Left kidney (tissue), 8 donors: ENCODE measurements at places on chromosomes 2 and 18.
A peak's percentile ranks its signal among the peaks of the same experiment; 100 is the strongest.

DNA sequence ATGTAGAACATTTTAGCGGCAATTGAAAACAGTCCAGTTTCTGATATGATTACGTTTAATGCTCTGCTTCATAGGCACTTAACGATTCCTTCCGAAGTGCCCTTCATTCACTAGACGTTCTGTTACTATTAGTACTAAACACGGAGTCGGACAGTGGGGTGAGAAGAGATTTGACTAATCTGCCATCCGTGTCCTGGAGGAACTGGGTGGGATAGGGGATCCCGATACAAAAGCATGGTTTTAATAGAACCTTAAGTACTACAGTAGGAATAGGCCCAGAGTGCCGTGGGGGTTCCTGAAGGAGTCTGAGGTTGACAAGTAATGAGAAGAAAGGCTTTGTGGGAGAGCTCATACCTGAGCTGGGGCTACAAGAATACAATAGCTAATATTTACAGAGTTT lies 631 bp downstream of the MORN2 start:
- peak; percentile 1 for DNase-seq

GRCh38 chr2:190355968-190356644 lies 12.7 kb downstream of the INPP1 start:
- DNase-seq: no peak

DNA sequence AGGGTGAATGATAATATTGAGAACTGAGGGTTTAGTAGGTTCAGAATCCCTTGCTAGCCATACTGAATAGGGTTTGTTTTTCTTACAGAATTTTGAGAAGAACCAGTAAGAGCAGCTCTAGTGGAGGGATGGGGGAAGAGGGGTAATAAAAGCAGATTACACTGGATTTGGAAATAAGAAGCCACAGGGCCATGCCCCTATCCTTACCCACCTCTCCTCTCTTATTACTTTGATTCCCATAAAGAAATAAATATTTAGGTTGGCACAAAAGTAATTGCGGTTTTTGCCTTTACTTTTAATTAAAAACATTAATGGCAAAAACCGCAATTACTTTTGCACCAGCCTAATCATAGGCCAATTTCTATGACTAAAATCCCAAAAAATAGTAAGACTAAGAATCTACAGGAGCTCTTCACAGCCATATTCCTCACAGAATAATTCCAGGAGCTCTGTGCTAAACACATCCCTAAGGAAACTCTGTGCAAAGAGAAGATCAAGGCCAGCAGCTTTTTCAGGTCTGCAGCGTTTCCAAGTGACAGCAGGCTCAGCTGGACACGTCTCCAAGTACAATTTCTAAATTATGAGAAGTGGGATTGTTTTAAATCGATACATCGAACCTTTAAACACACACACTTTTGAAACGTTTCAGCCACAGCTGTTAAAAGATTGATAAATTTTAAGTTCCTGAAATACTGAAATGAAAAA lies 58.4 kb upstream of the RTN4 start:
- no peak for DNase-seq

- DNase-seq: no peak
These were observed 2.6 kb upstream of the PTPN2 start for GRCh38 chr18:12886498-12887126.

DNA sequence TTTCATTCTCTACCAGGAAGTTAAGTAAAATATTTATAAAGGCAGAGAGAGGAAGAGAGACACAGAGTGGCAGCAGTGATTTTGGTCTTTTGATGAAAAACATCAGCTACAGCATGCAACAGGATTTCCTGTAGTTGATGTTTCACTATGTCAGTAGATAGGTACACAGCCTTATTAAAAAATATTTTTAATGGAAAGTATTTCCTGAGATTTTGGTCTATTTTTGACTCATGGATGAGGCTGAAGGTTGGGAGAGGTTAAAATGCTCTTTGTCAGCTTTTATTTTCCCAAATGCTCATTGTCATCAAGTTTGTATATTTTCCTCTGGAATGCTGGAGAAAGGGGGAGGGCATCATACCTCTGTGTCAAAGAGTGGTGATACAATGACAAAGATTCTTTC lies 1112.5 kb downstream of the CBLN2 start:
- DNase-seq: no peak

DNA sequence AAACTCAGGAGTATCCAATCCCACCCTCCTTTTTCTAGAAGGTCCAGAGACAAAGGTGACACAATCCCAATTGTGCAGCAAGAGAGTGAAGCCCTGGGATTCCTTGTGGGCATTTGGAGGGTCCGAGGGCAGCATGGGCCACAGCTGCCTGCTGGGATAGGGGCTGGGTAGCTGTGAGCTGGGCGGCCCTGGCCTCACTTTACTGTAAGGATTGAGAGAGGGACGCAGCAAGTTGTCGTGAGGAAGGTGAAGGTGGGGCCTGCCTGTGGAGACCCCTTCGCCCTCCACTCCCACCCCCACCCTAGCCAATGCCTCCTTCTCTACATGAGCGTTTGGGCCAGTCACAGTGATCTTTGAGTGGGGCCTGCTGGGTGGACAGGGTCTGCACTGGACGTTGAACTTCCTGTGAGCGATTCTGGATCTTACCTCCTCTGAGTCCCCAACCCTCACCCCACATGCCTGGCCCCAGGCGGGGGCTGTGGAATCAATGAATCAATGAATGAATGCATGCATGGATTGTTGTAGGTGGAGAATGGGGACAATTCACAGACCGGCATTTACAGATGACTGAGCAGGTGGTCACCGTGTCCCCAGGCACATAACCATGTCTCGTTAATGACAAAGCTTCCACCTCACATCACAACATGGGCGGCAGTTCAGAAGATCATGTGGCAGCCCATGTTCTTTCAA lies 107.2 kb downstream of the INHBB start:
- no peak for DNase-seq
